ENCODE measurements at places on chromosomes 6 and 20.

DNA sequence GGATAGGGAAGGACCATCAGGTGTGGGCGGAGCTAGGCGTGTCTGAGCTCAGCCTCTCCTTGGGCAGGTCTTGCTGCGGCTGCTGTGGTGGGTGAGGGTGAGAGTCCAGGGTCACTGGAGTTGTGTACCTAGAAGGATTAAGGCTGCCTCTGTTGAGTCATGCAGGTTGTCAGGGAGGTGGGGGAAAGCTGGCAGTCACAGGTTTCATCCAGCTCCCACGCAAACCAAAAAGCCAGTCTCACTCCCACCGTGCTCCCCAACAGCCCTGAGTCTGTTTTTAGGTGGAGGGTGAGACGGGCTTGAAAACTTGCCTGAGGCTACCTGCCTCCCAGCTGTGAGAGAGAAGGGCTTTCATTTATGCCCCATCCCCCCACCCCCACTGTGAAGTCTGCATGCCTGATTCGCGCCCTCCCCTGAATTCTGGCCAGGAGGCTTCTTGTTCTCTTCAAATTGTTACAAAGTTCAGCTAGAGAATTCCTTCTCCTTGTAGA lies 161.5 kb downstream of the MYLK4 start:
- no peak for DNase-seq

GRCh38 chr6:215335-216034 lies 76.8 kb upstream of the DUSP22 start:
- no peak for DNase-seq

- DNase-seq: no peak
Measured at GRCh38 chr20:58044931-58045555, 183.4 kb downstream of the ANKRD60 start.

DNA sequence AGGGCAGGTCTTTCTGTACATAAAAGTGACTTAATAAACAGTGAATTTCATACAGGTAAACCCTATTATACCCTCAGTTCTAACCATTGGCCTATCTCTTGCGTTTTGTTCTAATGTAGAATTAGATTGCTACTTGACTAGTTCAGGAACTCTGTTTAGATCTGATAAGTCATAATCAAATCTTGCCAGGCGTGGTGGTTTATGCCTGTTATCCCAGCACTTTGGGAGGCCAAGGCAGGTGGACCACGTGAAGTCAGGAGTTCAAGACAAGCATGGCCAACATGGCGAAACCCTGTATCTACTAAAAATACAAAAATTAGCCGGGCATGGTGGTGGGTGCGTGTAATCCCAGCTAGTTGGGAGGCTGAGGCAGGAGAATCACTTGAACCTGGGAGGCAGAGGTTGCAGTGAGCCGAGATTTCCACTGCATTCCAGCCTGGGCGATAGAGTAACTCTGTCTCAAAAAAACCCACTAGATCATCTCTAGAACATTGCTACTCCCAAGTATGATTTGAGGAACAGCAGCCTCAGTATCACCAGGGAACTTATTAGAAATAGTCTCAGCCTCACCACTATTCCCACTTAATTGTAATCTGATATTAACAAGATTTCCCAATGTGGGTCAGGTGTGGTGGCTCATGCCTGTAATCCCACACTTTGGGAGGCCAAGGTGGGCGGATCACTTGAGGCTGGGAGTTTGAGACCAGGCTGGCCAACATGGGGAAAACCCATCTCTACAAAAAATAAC lies 12.2 kb downstream of the GTPBP2 start:
- DNase-seq: no peak

- no peak for DNase-seq
Measured at GRCh38 chr20:37839955-37840354, 63.0 kb upstream of the VSTM2L start.

DNA sequence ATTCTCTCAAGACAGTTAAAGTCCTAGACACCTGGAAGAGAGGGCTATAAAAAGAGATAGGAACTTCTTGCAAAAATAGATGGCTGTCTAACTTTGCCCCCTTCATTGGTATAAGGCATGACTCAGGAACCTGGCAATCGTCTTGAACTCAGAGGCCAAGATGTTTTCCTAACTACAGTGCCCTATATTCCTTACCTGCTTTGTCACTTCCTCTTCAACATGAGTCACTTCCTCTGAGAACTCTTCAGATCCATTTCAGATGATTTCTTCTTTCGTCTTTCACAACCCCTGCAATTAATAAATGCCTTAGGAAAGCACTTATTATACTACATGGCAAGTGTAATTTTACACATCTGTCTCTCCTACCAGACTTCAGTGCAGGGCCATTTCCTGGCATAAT lies 83.5 kb downstream of the HAO1 start:
- no peak for DNase-seq

DNA sequence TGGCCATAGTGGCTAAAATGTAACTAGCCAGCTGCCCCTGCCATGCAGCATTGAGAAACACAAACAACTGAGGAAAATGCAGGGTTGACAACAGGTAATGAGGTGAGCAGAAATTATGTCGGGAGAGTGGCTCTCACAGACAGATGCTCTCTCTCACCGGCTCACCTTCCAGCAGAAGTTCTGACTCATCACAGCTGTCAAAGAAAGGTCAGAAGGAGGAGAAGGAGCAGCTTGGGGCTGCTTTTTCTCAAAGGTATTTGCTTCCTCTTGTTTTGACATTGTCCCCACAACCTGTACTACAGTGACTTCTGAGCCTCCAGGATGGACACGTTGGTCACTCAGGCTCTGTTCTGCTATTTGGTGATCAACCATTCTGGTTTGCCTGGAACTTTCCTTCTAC lies 190.5 kb upstream of the HEY2 start:
- DNase-seq: peak; percentile 13

DNA sequence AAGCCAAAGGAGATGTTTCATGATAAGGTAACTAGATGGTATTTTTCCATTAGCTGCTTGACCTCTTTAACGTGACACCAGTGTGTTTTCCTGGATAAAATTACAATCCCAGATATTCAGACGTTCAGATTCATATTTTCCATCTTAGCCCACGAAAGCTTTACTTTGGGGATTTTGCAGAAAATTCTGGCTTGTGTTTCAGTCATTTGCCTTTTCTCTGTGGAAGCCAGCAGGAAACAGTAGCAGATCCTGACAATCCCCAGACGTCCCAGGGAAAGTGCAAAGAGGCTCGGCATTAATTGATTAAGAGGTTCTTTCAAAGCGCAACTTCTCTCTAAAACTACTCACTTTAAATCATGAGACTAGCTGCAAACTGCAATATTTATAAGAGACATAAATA lies 243.6 kb downstream of the UST start:
- DNase-seq: no peak

DNA sequence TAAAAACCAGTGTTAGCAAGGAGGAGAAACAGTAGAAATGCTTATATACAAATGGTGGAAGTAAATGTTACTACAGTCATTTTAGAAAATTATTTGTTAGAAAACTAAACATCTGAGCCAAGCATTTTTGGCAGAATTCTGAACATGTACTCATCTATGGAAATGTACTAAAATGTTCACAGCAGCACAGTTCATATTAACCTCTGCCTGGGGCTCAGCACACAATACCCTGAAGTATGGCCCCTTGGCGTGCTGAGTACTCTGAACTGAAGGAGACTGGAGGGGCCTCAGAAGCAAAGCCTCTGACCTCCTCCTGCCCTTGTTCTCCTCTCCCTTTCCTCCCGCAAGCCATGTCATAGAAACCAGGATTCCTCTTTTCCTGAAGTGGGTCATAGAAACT lies 66.2 kb upstream of the RALGAPA2 start:
- DNase-seq: no peak

DNA sequence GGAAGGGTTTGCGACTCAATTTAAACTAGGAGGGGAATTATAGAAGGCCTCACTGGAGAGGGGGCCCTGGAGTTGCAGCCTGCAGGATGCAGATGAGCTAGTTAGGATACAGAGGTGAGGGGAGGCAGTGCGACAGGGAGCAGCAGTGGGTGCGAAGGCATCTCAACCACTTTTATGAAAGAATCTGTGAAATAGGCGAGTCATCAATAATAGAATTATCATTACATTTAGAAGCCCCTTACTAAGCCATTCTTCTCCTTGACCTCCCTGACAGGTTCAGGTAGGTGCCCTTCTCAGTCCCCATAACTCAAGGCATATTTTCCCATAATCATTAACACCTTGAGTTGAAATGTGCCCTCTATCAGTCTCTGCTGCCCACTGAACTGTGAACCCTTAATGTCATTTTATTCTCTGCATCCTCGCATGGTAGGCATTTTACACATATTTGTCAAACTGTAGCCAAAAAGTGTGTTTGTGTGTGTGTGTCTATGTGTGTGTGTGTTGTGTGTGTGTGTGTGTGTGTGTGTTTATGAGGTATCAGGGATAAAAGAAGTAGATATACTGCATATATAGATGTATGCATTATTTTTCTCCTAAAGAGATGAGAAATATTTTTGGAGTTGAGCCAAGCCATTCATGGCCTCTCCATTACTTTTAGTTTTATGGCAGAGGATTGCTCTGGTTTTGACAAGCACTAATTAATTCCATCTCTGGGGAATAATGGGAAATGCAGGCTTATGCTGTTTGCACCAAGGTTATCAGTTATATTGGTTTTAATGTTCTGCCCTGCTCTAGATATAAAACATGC lies 898.8 kb downstream of the KIF16B start:
- no peak for DNase-seq

DNA sequence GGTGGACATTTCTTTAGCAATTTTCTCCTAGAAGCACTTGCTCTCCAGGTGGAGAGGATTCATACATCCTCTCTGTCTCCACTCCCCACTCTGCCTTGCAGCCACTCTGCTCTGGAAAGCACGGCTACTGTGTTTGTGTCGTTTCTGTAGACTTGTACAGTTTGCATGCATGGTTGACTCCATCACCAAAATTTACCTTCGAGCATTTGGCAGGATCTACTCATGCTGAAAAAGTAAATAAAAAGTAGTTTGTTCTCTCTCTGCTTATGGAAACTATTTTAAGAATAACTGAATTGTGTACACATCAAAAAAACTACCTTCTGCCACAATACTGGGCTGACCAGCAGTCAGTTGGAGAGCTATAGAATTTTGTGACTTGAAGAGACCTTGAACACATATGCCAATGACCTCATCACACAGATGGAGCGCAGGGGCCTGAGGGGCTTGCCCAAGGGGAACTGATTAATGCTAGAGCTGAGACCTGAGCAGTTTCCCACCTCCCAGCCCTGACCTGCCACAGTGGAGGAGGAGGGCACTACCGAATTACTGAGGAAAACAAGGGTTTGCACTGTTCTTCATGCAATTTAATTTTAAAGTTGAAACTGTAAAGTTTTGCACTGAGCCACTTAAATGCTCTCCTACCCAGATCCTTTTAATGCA lies 33.7 kb upstream of the FOXQ1 start:
- DNase-seq: no peak

DNA sequence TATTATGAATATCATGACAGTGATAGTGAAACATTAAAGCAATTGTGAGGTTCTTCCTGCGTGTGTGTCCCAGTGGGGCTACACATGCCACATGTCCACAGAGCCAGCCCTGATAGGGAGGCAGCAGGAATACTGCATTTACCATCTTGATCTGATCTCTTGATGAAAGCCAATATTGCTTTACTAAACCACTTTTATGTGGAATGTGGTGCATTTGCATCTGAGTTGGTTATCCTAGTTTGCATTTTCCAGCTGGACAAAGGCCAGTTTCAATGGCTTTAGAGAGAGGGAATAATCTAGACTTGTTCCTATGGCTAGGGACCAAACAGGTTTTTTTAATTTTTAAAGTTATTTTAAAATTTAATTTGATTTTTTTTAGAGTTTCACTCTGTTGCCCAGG lies 216.3 kb upstream of the FERMT1 start:
- DNase-seq: no peak

DNA sequence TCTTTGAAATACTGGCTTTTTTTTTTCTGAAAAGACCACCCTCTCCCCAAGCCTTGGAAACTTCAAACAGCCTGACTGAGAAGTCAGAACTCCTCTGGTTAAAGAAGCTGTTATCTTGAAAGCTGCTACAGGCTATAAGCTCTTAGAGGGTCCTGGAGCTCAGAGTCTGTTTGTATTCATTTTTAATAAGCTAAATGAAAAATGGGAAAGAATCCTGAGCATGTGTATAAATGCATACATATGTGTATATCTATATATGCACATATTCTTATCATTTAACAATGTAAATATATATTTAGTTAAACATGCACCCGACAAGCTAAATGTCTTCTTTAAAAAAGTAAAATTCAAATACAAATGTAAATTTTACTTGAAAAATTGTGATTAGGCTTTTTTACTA lies 494.9 kb upstream of the POU3F2 start:
- DNase-seq: no peak

DNA sequence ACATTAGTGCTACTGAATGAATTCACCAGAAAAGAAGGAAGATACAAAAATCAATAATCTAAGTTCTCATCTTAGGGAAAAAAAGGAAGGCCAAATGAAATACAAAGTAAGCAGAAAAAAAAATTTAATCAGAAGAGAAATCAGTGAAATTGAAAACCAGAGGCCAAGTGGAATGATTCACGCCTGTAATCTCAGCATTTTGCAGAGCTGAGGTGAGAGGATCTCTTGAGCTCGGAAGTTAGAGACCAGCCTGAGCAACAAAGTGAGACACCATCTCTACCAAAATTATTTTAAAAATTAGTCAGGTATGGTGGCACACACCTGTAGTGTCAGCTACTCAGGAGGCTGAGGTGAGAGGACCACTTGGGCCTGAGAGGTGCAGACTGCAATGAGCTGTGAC lies 21.2 kb upstream of the ASF1A start:
- no peak for DNase-seq

DNA sequence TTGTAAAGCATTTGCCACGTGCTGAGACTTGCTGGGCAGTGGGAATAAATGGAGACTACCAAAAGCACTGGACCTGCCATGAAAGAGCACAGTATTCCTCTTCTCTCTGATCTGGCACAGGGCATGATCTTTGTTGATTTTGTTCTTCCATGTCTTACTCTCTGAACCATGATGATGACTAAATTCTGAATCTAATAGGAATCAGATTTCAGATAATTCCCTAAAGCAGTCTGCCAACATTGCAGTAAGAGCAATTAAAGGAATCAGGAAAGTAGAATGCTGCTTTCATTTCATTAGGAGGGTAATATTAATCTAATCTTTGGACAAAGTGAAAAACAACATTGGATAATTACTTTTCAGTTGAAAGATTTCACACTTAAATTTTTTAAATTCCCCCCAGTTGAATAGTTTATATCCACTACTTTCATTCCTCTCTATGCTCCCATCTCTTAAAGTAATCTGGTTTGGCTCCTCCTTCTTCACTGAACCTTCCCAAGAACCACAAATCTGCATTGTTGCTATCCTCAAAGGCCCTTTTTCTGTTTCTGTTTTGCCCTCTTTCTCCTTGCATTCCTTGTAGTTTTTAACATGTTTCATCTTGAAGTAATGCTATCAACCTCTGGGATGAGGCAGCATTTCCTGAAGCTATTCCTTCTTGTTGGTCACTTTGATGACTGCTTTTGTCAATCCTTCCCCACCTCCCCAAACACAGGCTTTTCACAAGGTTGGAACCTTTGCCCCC lies 243.2 kb upstream of the TENT5A start:
- DNase-seq: no peak

Data from SHP77 treated with DMSO at 0.1 percent for 48 hours (cell line).